ENCODE measurements at places on chromosomes 7 and 10. TPM values are rescaled to one million over a fixed set of nuclear protein-coding genes. Genes with fewer than 3 reads are reported as not detected.

HYAL4 gene
- total RNA-seq, result not detected

SPDYE6 gene
- total RNA-seq, result not detected

TIMM23 gene
- 83.0 TPM for total RNA-seq

EPC1 gene
- 21.4 TPM for total RNA-seq

NFE2L3 gene
- 3.1 TPM for total RNA-seq

SPAM1 gene
- not detected for total RNA-seq

All from smooth muscle cell of bladder (primary cell).